ENCODE measurements at places on chromosomes 13 and 19. TPM values are rescaled to one million over a fixed set of nuclear protein-coding genes. Genes with fewer than 3 reads are reported as not detected.

The MAB21L1 gene
- total RNA-seq: 48.7 TPM

The STK24 gene
- 188 TPM for total RNA-seq

DNA sequence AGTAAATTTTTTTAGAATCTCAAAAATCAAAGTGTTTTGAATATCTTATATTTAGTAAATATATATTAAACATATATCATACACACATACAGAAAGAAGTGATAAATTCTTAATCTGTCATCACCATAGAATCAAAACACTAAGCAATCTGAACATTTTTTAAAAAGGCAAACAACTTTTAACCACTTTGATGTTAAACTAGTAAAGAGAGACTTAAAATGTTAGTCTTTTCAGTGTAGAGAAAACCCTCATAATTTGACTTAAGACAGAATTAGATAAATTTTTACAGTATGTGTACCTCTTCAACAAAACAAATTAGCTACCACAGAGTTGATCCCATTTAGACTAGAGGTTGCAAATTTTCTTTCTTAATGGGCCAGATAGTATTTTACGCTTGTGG, 13.4 kb downstream of the SUPT20H start:
- no peak for DNase-seq

DNA sequence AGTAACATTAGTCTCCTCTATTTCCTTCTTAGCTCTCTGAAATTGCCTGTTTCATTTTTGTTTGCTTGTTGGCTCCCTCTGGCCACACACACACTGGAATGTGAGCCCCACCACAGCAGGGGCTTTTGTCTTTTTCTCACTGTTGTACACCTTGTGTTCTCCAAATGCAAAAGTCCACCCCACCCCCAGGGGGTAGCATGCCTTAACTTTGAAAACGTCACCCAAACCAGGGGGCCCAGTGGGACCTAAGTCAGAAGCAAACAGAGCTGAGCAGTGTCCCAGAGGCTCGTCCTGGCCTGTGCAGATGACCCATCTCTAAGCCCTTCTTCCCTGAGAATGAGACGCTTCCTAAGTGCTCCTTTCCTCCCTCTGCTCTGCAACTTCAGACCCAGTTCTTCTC, 614.1 kb downstream of the UQCRFS1 start:
- DNase-seq: no peak

The FGF21 gene
- not detected for total RNA-seq

The ZNF586 gene
- total RNA-seq: 22.7 TPM

GRCh38 chr13:76887076-76887563, 915 bp upstream of the KCTD12 start:
- DNase-seq: peak; percentile 34

- DNase-seq: no peak
These were observed 6.7 kb upstream of the PPP5C start for GRCh38 chr19:46340051-46340659.

GRCh38 chr13:28049880-28050875, 50.2 kb downstream of the FLT3 start:
- no peak for DNase-seq

The THSD1 gene
- 0.27 TPM for total RNA-seq

- no peak for DNase-seq
These were observed 41.5 kb downstream of the EFNA2 start for GRCh38 chr19:1327125-1327524.

GRCh38 chr19:43534305-43534815, 1.4 kb downstream of the ZNF575 start:
- no peak for DNase-seq

- DNase-seq: no peak
These were observed 187.2 kb downstream of the EFNB2 start for GRCh38 chr13:106348075-106348840.

The KLF1 gene
- total RNA-seq: not detected

DNA sequence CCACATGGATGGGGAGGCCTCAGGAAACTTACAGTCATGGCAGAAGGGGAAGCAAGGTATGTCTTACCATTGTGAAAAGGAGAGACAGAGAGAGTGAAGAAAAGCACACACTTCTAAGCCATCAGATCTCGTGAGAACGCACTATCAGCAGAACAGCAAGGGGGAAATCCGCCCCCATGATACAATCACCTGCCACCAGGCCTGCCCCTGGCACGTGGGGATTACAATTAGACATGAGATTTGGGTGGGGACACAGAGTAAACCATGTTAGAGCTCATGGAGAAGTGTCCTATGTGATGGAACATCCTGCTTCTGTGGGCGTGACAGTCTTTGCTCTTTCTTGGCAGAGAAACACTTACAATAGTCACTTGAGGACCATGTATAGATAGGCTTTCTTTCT, 28.1 kb upstream of the ZNF331 start:
- DNase-seq: no peak

DNA sequence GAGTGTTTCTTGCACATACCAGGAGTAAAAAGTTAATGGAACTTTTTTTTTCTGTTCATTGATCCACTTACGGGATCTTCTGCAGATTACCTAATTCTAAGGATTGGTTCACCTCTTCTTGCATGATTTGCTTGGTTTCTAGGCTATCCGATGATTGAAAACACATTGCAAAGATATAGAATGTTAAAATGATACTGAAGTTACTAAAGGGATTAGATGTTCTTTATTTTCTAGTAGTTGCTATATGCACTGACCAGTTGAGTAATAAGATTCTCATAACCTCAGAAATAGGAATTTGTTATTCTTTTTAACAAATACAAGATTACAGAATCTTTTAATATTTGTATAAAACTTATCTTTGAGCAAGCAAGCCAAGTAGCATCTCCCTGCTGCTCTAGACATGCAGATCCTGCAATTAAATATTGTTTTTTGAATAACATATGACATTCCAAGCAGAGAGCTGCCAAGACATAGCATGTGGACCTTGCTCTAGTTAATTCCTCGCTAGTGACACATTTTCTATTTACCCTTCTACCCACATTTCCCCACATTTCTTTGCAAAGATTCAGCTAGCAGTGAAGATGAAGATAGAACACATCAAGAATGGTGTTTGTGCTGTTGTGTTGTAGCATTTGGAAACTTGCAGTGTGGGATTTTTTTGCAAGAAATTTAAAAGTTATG, 51.7 kb upstream of the RNF113B start:
- no peak for DNase-seq

- no peak for DNase-seq
These were observed 454.5 kb downstream of the SUCLA2 start for GRCh38 chr13:47546391-47547225.

DNA sequence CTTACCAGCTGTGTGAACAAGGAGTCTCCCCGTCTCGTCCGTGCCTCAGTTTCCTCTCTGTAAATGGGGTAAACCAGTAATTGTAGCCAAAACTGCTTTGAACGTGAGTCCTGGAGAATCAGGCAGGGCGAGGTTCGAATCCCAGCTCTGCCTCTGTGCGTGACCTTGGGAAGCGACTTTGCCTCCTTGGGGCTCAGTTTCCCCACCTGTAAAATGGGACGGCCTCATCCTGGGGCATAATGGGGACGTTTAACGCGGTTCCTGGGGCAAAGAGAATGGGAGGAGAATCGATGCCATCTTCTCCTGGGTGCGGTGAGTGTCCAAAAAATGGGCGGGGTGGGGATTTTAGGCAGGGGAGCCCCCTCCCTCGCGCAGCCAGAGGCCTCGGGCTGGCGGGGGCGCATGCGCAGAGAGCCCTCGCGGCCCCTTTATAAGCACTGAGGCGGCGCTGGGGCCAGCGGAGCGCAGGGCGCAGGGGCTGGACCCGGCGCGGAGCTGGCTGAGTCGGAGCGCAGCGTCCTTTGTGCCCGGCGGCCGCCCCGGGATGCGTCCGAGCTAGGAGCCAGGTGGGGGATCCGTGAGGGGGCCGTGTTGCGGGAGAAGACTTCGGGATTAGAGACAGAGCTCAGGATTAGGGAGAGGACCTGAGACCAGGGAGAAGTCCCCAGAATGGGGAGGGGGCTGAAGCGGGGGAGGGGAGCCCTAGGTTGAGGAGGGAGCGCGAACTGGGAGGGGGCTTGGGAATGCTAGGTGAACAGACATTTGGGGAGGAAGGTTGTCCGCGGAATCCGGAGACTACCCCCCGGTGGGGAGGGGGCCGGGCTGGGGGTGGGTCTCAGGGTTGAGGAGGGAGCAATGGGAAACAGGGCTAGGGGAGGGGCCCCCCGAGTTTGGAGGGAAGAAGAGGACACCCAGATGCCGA, at the start of gene NCAN:
NCAN (plus strand) TSS at position 460 of the 922 bp plus-strand sequence. CDS start 4,996 bp downstream, outside the sequence.
- peak; percentile 82 for DNase-seq

GRCh38 chr13:92649140-92649813, 577.3 kb upstream of the GPC6 start:
- DNase-seq: no peak

- DNase-seq: no peak
These were observed 43.2 kb upstream of the TPM4 start for GRCh38 chr19:16033136-16033530.

DNA sequence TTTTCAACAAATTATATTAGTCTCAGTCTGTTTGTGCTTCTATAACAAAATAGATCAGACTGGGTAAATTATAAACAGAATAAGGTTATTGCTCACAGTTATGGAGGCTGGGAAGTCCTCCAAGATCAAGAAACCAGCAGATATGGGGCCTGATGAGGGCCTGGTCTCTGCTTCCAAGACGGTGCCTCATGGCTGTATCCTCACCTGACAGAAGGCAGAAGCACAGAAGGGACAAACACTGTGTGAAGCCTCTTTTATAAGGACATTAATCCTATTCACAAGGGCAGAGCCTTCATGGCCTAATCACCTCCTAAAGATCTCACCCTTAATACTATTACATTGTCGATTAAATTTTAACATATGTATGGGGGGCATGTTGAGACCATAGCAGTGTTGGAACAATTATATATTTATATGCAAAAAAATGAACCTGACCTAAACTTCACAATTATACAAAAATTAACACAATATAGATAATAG, 12.7 kb downstream of the F10 start:
- DNase-seq: no peak

DNA sequence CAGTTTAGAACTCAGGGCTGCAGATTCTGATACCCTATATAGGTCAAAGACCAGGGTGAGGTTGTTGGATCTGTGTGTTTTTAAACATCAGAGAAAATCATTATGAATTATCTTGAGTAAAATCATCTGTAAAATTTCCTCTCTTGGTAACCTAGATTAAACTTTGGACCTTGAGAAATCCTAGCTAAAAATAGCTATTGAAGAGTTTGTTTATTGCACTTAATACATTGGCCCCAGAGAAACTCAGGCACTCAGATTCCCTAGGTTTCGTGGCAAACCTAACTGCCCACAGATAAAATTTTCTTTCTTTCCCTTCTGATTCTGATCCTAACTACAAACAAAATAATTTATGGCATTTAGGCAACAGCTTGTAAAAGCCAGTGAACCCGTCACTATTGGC, 102.3 kb downstream of the GPC6 start:
- DNase-seq: no peak

- no peak for DNase-seq
These were observed 185.3 kb upstream of the ARGLU1 start for GRCh38 chr13:106753251-106753650.

- DNase-seq: peak; percentile 89
These were observed 19.7 kb downstream of the ACOD1 start for GRCh38 chr13:76968041-76968440.

GRCh38 chr13:101811284-101811839, 358.9 kb downstream of the ITGBL1 start:
- no peak for DNase-seq

The IGFL2 gene
- not detected for total RNA-seq
